Eye (tissue), 1 donor: ENCODE measurements at places on chromosomes 1 and 21.

DNA sequence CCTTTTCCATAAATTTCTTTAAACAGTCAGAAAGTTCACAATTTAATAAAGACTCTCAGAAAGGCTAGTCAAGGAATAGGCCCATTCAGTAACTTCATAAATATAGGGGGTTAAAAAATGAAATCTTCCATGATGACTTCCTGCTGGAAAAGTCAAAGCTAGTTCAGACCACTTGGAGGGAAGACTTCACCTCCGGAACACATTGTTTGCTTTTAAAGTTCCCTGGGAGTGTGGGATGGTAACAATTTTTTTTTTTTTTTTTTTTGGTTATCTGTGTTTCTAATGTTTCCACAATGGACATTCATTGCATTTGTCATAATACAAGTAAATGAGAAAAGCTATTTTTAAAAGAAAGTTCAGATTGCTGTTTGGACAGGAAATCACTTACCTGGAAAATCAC lies 18.4 kb upstream of the LAMC2 start:
- no peak for DNase-seq

- DNase-seq = no peak
These were observed 19.1 kb downstream of the SPOCD1 start for GRCh38 chr1:31796707-31797106.

- DNase-seq = no peak
These were observed 963.7 kb upstream of the ADGRL2 start for GRCh38 chr1:80837066-80837465.

DNA sequence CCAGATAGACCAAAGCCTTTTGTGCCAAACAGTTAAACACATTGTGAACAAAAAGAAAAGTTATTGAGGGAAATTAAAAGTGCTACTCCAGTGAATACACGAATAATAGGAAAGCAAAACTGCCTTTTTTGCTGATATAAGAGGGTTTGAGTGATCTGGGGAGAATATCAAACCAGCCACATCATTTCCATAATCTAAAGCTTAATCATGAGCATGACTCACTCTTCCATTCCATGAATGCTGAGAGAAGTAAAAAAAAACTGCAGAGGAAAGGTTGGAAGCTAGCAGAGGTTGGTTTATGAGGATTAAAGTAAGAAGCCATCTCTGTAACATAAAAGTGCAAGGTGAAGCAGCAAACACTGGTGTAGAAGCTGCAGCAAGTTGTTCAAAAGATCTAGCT lies 350.6 kb upstream of the NCAM2 start:
- no peak for DNase-seq

DNA sequence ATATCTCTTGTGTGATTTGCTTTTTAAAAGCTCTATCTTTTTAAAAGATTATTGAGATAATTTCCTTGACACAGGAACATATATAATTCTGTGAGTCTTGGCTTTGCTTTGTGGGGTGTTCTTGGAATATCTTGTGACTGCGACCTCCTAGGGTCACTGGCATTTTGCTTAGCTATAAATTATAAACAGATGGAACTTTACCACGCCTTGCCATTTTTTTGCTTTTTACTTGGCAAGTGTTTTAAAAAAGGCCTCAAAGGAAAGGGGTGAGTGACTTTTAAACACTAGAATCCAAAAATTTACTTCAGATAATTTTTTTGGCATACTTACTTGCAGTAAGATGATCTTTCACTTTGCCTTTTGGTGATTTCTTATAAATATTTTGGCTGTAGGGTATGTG lies 43.6 kb downstream of the ALG6 start:
- DNase-seq = peak; percentile 60

GRCh38 chr1:931380-932172 lies 7.9 kb downstream of the SAMD11 start:
- peak; percentile 53 for DNase-seq

DNA sequence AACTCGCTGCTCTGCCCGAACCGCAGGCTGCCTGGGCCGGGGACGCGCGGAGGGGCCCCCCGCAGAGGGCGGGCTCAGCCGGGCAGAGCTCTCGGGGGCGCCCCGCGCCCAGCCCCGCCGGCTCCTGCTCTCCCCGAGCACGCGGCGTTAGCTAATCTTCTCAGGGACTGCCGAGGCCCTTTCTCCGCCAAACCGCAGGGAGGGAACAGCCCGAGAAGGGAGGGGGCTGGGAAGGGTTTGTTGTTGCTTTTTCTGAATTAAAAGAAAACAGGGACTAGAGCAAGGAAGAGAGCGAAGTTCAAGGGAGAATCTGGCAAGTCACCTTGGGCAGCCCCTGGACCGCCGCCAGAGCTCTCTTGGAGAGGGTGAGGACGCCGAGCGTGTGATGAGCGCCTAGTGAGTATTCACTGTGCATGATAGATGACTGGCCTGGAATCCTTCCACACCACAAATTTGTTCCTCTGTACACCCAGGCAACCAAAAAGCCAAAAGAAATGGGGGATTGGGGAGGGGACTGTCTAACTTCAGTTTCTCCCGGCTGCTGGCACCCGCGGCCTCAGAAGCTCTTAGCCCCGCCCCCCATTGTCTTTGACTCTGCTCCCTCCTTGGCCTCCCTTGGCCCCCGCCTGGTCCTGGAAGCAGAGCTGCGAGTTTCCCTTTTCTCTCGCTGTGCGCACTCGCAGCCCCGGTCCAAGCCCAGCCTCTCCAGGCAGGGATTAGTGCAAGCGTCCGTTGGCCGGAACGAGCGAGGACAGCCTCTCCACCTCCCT lies 19.7 kb upstream of the LMX1A start:
- DNase-seq = peak; percentile 96

- no peak for DNase-seq
These were observed 12.0 kb downstream of the VAV3 start for GRCh38 chr1:107952989-107953388.

- DNase-seq = no peak
These were observed 51.3 kb upstream of the SELENON start for GRCh38 chr1:25748531-25749205.

- peak; percentile 66 for DNase-seq
These were observed 102.8 kb downstream of the CASZ1 start for GRCh38 chr1:10693497-10694273.

DNA sequence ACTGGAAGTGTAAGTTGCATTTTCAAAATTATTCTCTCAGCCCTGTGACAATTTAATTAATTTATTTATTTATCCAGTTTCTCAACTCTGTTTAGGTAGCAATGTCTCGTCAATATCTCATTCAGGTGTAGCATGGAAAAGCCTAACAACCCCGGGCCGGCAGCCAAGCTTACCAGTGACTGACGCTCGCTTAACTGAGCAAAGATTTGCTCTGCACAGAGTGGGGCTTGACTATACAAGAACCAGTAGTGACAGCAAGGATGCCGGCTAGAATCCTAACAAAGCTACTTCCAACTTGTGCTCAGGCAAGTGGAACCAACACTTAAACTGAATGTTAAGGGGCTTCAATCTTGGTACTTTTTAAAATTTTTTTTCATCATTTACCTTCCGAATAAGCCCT lies 80.9 kb upstream of the ESRRG start:
- peak; percentile 20 for DNase-seq

DNA sequence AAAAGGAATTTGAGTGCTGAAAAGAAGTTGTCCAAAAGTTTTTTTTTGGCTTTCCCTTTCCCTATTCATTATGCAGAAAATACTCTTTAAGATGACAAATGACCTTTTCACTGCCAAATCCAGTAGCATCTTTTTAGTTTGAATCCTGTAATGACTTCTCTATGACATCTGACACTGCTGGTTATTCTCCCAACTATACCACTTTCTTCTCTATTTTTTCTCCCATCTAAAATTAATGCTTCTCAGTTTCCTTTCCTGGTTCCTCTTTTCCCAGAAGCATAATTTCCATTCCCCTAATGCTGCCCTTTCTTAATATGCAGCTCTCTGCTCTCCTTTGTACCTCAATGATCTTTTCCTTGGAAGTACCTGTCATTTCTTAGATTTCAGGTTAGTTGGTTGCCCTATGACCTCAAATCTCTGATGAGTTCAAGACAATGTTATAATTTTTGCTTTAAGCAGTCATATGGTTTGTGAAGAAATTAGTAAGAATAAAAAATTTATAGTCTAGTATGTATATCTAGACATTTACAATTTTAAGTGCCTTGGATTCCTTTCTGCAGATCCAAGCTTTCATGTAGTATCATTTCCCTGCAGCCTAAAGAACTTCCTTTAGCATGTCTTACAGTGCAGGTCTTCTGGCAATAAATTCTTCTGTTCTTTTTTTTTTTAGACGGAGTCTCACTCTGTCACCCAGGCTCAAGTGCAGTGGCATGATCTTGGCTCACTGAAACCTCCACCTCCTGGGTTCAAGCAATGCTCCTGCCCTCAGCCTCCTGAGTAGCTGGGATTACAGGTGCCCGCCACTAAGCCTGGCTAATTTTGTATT lies 150.8 kb downstream of the CDC42BPA start:
- no peak for DNase-seq

- DNase-seq = no peak
These were observed 88.1 kb upstream of the SLC35F3 start for GRCh38 chr1:233816348-233816747.

DNA sequence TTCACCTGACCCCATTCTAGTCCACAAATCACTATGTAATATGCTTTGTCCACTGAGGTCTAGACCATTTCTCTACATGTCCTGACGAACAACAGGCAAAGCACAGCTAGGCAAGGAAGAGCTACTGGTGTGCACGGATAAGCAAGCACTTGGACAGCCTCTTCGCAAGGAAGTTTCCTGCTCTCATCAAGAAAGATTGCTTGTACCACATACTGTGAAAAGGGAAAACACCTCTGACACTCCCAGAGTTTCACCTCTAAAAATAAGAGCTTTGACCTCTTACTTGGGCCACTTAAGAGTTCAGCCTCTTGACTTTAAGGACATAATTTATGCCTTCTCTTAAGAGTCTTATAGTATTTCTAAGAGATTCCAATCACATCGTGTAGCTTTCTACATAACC lies 36.0 kb upstream of the LPAR3 start:
- DNase-seq = no peak
